ENCODE measurements at places on chromosomes 11 and 22. TPM values are rescaled to one million over a fixed set of nuclear protein-coding genes. Genes with fewer than 3 reads are reported as not detected.

The USH1C gene
- total RNA-seq, result not detected

The OR56B1 gene
- not detected for total RNA-seq

The BDNF gene
- 0.05 TPM for total RNA-seq

The PIWIL4 gene
- 0.32 TPM for total RNA-seq

The FIBIN gene
- not detected for total RNA-seq

The SART1 gene
- total RNA-seq, result 90.8 TPM

The AIFM3 gene
- total RNA-seq, result 0.47 TPM

The ZNF280B gene
- total RNA-seq, result 3.7 TPM

The TMPRSS5 gene
- 0.30 TPM for total RNA-seq

DNA sequence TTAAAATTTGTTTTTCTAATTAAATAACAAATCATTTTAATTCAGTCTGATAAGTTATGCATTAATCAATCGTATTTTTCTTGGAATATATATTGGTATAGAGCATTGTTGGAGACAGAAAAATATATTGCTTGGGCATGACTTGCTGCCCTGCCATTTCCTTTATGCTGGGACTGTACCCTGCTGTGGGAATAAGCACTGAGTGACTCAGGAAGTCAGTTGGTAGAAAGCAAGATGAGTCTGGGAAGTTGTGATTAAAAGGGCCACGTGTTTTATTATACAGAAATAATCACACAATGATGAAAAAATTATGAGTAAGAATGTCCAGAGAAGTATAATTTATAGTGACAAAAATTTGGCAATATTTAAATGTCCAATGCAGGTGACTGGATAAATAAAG lies 139.5 kb downstream of the KIF18A start:
- no peak for DNase-seq

- no peak for DNase-seq
Measured at GRCh38 chr11:112881461-112881860, 79.8 kb upstream of the NCAM1 start.

DNA sequence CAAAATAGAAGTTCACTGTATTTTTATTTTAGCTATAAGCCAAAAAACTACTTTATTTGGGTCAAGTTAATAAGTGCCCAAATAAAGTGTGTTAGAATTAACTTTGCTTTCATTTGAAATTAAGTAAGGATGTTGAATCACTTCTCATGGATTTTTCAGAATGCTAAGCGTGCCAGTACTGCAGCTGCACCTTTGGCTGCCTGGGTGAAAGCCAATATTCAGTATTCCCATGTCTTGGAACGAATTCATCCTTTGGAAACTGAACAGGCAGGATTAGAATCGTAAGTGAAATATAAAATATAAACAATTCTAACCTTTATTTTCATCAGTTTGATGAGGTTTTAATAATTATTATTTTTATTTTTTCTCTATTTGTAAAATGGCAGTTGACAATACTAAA lies 113.6 kb downstream of the DYNC2H1 start:
- DNase-seq, result no peak

DNA sequence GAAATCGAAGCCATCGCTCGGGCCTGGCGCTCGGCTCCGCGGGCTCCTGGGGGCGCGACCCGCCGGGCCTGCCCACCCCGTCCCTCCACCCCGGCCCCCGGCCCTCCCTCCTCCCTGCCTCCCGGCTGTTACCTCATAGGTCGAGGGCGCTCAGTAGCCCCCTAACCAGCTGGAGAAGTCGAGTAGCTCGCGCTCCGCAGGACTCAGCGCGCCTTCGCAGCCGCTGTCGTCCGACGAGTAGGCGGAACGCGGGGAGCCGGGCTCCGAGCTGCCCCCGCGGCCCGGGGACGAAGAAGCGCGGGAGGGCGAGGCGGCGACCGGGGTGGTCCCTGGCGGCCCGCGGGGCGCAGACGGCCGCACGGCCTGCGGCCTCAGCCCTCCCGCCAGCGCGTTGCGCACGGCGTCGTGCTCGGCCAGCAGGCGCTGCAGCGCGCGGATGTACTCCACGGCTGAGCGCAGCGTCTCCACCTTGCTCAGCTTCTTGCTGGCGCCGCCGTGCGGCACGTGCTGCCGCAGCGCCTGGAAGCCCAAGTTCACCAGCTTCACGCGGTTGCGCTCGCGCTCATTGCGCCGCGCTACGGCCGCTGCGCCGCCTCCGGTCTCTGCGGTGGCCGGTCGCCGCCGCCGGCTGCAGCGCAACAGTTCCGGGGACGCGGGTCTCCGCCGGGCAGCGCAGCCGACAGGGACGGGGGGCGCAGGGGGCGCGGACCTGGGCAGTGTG lies 627 bp downstream of the ASCL2 start:
- DNase-seq, result peak; percentile 30

DNA sequence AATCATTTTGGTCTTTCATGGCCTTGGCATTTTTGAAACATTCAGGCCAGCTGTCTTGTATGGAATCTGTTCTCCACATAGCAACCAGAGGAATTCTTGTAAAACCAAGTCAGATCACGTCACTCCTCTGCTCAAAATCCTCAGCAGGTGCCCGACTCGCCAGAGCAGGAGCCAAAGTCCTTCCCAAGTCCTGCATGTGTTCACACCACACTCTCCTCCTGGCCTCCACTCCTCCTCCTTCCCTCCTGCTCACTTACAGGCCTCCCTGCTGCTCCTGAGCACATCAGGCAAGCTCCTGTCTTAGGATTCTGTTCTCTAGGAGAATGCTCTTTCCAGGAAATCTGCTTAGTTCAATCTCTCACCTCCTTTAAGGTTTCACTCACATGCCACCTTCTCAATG lies 6.9 kb upstream of the PSMC3 start:
- no peak for DNase-seq

GRCh38 chr11:12278766-12279671 lies 98.4 kb upstream of the PARVA start:
- DNase-seq, result no peak

DNA sequence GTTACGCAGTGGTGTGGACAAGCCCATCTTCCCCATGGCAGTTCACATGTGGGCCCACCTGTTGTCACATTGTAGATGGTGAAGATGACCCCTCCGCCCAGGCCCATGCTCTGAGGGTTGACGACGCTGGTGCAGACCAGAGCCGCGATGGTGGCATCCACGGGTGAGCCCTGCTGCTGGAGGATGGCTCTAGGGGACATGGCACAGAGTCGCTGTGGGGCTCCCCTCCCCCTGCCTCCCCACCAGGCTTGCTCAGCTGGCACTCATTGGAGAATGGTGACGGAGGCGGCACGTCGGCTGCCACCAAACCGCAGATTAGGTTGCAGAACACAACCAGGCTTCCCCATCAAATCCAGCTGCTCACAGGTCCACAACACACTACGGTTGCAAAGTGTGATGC lies 11.1 kb downstream of the GGT5 start:
- DNase-seq, result no peak

- DNase-seq, result peak; percentile 83
Measured at GRCh38 chr11:85752890-85753581, 57.9 kb downstream of the SYTL2 start.

GRCh38 chr22:30720263-30720837 lies 25.7 kb downstream of the OSBP2 start:
- DNase-seq, result no peak

GRCh38 chr22:22854466-22854865 lies 33.1 kb upstream of the IGLL5 start:
- DNase-seq, result no peak

DNA sequence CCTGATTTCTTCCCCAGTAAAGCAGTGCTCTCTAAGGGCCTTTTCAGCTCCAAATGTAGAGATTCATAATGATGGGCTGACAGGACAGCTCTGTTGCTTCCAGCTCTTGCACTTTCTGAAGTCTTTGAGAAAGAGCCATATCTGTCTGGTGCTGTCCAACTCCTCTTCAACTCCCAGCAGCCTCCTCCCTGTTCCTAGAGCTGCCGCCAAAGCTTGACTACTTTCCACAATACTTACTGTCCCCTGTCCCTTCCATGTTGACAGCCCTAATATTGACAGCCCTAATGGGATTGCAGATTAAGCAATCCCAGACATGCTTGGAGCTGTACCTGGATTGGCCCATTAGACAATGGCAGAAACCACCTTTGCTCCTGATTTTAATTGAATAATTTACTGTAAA lies 29.6 kb downstream of the INSC start:
- no peak for DNase-seq

- DNase-seq, result no peak
Measured at GRCh38 chr11:128828350-128828749, 38.7 kb downstream of the KCNJ1 start.

DNA sequence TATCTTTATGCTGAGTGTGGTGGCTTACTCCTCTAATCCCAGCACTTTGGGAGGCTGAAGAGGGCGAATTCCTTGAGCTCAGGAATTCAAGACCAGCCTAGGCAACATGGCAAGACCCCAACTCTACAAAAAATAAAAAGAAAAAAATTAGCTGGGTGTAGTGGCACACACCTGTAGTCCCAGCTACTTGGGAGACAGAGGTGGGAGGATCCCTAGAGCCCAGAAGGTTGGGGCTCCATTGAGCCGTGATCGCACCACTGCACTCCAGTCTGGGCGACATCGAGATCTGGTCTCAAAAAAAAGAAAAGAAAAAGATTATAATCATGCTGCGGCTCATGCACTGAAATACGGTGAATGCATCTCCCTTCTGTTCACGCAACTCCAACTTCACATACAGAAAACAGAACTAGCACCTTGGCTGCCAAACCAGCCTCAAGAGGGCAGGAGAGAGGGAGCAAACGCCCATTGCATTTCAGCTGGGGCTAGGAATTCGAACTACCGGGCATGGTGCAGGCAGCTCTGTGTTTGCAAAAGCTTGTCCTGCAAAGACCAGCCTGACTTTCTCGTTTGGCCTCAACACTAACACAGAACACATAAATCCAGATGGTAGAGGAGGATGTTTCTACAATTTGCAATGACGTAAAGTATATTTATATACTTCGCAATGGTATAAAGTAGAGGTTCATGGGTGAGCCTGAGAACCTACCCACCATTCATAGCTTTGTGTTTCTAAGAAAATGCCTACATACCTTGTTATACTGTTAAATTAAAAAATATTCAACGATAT lies 6.3 kb upstream of the SYNGR1 start:
- DNase-seq, result peak; percentile 45

DNA sequence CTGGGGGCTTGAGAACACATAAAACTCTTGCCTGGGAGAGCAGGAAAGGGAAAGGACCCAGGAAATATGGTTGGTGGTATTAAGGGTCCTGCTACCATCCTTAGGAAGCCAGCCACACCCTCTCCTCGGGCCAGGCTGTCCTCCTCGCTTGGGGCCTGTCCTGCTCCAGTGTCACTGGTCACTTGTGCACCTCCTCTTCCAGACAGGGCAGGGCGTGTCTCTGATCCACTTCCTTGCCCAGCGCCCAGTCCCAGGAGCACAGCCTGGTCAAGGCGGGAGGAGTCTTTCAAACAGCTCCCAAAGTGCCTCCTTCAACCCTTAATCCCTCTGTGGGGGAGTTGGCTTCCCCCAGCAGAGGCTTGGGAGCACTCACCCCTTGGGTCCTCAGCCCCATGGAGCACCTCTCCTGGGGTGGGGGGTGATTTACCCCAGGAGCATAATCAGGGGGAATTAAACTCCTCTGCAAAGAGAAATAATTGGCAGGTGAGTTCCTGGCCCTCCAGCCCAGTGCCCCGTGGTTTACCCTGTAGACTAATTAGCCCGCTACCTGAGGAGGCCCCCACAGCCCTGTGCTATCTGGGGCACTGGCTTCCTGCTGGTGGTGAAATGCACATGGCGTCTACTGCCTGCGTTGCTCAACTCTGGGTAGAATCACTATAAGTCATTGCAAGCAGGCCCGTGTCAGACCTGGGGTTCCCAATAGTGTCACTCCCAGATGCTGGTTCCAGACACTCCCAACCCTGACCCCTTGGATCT lies 8.0 kb downstream of the TMPRSS6 start:
- DNase-seq, result no peak

DNA sequence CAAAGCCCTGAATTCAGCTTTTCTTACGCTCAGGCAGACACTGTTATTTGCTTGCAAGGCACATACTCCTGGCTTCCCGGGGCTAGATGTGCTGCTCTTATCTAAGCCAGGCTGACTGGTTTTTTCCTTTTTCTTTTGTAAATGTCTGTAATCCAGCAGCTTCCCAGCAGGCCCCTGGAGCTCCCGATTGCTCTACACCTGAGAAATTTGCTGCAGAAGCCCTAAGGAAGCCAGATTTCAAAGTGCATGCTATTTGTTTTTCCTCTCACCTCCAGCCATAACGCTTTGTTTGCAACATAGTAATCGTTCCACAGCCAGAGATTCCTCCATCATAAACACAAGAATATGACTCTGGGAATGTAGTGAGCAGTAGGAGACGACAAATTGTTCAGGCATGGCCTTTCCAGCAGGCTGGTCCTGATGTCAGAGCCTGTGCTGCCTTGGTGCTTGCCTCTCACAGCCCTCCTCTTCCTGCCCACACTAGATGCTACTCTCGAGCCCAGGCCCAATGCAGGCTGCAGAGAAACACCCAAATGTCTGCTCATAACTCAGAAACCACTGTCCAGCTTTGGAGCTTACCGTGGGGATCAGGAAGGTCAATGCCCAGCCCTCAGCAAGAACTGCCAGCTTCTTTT lies 54.7 kb upstream of the SLC6A5 start:
- DNase-seq, result no peak

DNA sequence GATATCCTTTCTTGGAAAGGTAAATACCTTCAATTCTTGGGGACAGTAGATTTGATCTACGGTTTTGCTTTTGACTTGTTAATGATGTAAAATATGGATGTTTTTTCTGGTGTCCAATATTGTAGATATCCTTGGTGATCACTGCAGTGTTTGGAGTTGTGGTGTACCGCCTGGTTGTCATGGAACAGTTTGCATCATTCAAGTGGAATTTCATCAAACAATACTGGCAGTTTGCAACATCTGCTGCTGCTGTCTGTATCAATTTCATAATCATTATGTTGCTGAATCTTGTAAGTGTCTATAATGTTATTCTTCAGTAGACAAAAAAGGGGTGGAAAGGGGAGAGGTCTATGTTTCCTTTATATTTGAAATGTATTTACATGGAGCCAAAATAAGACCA lies 27.4 kb upstream of the MUC15 start:
- DNase-seq, result no peak

DNA sequence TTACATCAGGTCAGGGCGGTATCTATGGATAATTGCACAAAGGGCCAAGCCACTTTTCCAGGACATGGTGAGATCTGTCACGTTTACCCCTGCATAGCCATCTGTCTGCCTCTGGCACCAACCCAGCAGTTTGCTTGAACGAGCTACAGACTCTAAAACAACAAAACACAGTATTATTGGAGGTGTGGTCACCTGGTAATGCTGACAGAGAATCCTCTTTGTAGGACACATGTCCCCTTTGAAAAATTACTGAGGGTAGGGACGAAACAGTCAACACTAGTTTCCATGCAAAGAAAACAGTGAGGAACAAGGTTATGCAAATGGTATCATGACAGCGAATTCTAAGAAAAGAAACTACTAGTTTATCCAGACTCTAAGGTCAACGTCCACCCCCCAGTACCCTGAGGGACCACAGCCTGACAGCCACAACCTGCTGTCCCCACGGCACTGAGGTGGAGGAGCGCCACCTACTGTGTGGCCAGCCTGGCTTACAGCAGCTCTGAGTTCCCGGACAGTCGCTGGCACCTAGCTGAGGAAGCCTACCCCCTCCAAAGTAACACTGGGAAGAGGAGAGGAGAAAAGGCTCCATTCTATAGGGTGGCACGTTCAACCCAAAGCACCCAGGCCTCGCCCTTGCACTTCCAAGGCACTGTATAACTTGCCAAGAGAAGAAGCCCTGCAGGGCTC lies 117.4 kb upstream of the BID start:
- DNase-seq, result no peak
